ENCODE measurements at places on chromosomes 16 and 17.

DNA sequence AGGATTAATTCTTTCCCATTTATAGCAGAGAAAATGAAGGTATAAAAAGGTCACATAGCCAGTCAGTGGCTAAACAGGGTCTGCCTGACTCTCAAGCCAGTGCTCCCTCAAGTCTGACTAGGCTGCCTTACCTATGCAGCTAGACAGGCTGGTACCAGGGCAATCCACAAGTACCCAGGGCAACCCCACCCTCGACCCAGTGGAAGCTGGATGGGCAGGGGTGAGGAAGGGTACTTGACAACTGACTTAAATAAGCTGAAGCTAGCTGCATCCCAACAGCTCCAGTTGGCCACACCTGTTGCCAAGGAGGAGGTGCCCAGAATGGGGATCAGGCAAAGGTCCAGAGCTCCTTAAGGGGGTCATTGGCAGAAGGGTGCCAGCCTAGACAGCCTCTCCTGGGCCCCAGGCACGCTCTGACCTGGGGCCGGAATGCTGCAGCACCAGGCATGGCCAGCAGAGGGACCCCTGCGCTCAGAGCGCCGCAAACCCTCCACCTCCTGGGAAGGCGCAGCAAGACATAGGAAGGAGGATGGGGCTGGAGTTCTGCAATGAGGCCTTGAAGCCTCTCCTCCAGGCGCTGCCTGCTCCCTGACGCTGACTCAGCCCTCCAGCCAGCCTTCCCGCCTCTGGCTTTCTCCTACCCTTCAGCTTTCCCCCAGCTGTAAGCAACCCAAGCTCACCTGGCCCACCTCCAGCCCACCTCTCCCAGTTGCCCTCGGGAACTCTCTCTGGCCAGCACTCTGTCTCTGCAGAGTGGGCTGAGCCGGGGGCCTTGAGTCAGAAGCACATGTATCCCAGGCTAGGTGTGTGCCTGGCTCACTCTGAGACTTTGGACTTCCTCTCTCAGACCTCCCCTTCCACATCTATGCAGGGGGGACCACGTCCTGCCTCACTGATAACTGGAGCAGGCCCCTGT lies 28.8 kb downstream of the MPP2 start:
- DNase-seq = no peak

DNA sequence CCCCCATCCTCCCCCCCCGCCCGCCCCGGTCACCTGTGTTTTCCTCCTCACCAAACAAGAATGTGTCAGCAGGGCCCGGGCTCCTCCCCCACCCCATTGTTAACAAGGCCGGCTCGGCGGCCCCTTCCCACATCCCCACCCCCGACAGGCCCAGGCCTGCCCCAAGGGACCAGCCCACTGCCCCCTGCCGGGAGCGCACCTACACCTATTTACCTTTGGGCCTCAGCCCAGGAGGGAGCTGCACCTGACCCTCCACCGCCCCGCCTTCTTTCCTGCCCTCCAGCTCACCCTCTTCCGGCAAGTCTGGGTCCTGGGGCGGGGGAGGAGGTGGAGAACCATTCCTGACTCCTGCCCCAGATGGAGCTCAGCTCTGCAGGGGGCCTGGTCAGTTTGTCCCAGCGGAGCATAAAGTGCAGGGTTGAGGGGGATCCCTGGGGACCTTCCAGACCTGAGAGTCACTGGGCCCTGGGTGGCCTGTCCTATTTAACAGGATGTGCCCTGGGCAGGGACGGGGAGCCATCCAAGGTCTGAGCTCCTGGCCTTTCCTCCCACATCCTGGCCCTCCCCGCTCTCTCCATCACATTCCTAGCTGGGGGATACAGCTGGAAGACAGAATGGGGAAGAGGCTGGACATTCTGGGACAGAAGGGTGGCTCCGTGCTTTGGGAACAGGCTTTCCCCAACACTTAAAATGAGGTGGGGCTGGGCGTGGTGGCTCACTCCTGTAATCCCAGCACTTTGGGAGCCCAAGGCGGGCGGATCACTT lies 8.3 kb downstream of the FOXJ1 start:
- DNase-seq = no peak

- no peak for DNase-seq
Observed at GRCh38 chr17:35801583-35802224, 6.3 kb upstream of the MMP28 start.

- DNase-seq = no peak
Observed at GRCh38 chr17:63611354-63611753, 10.7 kb downstream of the TACO1 start.

DNA sequence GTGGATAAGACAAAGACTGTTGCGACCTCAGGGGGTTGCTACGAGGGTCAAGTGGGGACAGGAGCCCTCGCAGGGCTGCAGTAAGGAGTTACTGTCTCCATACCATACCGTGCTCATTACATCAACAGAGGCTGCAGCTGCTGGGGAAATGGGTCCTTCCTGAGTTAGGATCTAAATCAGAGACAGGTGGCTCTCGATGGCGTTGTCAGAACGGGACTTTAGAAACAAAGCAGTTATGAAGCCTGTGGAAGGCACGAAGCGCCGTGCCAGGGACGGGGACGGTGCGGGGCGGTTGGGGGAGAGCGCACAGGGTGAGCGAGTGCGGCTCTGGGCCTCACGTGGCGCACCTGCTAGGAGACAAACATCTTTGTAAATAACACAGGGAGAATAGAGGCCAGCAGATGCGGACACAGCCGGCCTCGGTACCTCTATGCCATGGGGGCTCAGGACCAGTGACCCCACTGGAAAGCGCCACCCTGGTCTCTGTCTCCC lies 34.4 kb downstream of the ZCCHC14 start:
- DNase-seq = no peak

- no peak for DNase-seq
Observed at GRCh38 chr17:59383893-59384292, 52.4 kb downstream of the YPEL2 start.

DNA sequence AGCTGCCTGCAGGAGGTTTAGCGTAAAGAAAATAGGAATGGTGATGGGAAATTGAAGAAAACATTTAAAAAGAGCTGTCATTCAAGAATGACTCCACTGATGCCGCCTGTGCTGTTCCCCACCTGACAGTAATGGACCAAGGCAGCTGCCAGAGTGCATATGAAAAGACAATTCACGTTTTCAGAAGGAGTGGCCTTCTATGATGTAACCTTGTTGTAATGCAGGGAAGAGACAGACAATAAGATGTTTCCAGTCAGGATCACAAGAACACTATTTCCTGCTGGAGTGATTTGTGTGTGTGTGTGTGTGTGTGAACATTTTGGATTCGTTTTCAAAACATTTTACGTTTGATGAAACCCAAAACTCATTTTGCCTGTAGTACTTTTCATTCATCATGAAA lies 203.7 kb downstream of the LGALS9B start:
- no peak for DNase-seq

- DNase-seq = no peak
Observed at GRCh38 chr16:19555938-19556771, 652 bp downstream of the VPS35L start.

DNA sequence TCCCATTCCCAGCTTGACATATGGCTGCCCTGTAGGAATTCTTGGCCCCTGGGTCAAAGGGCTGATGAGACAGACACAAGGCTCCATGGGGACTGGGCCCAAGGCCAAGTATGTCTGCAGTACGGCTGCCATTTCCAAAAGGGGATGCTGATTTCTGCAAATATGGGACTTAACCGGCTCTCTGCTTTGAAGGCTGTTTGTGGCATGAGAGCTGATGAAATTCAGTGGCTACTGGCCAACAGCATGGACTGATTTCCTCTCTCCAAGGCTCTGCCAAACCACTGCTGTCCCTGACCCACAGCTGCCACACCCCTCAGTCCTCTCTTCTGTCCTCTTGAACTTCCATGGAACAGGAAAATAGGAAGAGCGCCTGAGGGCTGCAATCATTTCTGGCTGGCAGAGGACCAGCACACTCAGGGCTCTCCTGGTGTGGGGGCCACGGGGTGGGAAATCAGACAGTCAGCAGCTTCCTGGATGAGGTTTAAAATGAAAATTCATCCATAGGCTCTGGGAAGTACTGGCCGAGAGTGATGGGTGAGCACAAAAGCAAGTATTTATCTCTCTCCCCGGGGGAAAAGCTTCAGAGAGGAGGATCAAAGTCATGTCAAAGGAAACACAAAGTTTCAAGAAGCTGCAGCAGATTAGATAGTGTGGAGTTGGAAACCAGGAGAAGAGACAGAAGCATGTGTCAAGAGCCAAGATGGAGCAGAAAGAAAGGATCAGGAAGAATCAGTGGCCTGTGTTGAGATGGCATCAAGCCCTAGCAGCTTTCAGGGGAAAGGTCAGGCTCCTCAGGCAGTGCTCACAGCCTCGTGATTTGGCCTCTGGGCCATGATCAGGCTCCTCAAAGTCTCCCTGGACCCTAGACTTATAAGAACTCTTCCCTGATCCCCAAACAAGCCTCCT lies 64.1 kb upstream of the SREBF1 start:
- no peak for DNase-seq

DNA sequence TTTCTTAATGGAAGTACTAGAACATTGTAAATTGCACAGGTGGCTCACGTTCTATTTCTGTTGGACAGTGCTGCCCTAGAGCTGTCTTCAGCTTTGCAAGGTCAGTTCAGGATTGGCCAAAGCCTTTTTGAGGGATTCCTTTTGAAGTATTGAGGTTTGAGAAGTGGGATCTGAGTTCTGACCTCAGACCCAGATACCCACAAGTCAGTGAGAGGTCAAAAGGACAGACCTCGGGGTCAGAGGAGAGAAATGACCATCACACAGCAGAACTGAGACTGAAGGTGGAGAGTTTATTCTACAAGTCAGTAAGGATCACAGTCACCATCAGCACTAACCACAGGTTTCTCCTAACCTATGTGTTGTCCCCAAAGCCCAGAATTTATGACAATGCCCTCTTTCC lies 1.7 kb downstream of the ACSM5 start:
- DNase-seq = no peak

- DNase-seq = no peak
Observed at GRCh38 chr16:22132801-22133200, 29.5 kb upstream of the SDR42E2 start.

GRCh38 chr17:49798182-49798581 lies 9.7 kb downstream of the KAT7 start:
- no peak for DNase-seq

DNA sequence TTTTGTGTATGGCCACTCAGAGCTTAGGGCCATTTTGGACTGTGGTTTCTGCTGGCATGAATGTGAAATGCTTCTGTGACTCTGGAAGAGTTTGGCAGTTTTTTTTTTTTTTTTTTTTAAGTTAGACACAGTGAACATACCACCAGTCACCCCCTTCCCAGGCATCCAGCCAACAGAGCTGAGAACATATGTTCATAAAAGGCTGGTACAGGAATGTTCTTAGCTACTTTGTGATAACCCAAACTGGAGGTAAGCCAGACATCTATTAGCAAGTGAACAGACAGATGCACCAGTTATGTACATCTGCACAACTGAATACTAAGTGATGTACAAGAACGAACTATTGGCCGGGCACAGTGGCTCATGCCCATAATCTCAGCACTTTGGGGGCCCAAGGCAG lies 92.7 kb downstream of the ABCC1 start:
- DNase-seq = no peak

GRCh38 chr17:34781571-34782108 lies 179.6 kb downstream of the CCT6B start:
- no peak for DNase-seq

DNA sequence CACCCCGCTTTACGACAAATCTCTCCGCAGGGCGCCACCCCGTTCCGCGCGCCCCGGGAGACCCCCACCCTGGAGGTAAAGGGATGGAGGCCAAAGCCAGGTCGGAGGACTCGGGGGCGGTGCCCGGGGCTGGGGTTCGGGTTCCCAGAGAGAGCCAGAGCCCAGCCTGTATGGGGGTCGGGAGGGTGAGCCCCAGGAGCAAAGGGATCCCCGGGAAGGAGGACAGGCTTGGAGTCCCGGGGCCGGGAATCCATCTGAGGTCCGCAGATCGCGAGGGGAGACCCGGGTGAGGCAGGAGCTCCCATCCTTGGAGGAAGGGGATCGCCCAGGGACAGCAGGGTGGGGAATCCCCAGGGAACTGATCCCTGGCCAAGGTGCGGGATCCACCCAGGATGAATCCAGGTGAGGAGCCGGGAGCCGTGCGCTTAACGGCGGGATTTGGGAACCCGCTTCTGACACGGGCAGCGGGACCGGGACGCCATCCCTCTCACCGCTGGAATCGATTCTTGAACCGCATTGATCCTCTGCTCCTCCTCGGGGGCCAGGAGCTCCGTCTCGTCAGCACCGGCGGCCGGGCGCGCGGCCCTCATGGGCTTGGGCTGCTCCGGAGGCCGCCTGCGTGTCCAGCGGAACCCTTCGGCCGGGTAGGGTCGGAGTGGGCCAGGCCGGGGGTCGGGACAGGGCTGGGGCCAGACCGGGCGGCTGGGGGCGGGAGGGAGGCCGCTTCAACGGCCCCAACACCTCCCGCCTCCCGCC lies at the start of gene MMD:
Gene MMD, minus strand, starts transcription at position 657 of the 756 bp plus-strand sequence. Its CDS starts 140 bp downstream, at position 517.
- DNase-seq = no peak

GRCh38 chr17:6509031-6509771 lies 47.2 kb downstream of the PITPNM3 start:
- no peak for DNase-seq

DNA sequence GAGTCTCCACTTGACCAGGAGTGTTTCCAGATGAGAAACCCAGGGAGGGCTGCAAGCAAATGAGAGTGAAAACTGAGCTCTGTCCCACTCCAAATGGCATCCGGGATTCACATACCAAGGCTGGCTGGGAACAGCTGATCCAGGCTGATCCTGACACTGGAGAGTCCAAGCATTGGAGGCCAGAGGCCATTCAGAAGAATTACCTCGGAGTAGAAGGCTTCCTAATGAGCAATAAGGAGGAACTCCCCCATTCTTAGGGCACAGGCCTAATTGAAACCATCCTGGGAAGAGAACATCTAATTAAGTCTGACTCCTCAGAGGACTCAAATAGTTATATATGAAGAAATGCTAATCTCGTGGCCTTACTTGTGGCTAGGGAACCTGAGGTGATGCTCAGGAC lies 142.8 kb downstream of the PRKCA start:
- no peak for DNase-seq

DNA sequence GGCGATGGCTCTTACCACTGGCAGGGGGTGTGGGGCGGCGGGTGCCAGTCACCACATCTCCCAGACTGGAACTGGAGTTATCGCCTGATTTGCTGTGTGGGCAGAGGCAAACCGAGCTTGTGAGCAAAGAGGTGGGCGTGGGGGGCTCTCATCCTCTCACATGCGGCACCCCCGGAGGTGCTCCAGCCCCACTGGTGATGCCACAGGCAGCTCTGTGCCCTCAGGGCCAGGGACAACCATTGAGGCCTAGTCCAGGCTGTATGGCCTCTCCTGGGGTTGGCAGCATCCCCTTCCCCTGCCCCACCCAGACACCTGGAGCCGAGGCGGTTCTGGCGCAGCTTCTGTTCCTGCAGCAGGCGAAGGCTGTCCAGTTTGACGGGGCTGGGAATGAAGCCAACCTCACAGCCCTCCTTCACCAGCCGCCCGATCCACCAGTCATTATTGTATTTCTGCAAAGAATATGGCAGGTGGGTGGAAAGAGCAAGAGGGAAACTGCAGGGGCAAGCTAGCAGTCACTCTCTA lies 10.9 kb downstream of the CACNB1 start:
- no peak for DNase-seq

DNA sequence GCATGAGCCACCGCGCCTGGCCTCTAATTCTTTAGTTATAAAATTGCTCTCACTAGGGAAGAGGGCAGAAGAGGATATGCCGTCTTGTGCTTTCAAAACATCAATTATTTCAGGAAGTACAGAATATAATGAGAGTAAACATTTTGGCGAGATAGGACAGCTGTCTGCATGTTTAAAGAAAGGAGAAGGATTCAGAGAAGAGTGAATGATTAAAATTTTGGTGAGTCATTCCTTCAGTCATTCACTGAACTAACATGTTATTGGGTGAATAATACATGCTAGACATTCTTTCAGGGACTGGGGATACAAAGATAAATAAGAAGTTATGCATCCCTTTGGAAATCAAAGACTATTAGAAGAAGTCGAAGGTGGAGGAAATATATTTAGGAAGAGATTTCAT lies 590.3 kb upstream of the GOT2 start:
- no peak for DNase-seq
